Activated naive CD8-positive, alpha-beta T cell treated with anti-CD3 and anti-CD28 coated beads, Interleukin-2, amount 50 U/mL, for 24 hours (primary cell): ENCODE measurements at places on chromosomes 7 and 10.

DNA sequence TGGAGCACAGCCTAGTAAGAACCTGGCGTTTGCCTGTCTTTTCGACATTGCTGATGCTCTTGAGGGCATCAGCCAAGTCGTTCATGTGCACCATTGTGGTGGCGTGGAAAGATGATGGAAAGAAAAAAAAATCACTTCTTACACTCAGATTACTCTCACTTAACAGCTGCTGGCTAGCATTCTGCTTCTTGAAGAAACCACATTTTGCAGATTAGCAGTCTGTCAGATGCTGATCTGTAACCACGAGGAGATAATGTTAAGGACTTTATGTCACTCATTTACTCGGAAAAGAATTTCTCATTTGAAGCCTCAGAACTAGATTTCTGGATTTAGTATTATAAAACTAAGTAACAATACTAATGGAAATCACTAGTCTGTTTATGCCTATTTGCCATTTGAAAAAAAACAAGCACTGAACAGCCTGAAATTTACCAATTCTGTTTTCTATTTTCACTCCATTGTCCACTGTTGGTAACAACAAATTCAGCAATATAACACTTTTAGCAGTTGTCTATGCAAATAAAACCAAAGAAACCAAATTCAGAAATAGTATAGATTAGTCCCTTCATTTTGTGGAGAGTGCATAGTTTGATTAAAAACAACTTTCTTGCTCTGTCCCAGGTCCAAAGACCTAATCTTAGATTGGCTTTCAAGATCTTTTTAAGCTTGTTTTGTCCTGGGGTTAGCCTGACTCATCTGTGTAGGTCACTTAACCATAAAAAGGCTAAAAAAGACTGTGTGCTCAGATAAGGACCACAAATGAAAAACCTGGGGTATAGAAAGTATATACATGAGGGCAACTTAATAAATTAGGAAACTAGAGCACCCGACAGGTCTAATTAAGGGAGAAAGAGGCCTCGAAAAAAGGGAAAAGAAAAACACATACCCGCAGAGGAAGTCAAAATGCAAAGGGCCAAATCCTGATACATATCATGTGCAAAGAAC is 67.5 kb downstream of the NT5C2 start:
- no peak for DNase-seq

- peak; percentile 87 for DNase-seq
These were observed 22.7 kb upstream of the KCNK18 start for GRCh38 chr10:117174439-117175214.

GRCh38 chr7:68319061-68319460 is 1279.2 kb upstream of the AUTS2 start:
- no peak for DNase-seq

- DNase-seq = no peak
These were observed 144.9 kb upstream of the CELF2 start for GRCh38 chr10:10872764-10873163.

- no peak for DNase-seq
These were observed 4.2 kb upstream of the CALCR start for GRCh38 chr7:93578762-93579161.

DNA sequence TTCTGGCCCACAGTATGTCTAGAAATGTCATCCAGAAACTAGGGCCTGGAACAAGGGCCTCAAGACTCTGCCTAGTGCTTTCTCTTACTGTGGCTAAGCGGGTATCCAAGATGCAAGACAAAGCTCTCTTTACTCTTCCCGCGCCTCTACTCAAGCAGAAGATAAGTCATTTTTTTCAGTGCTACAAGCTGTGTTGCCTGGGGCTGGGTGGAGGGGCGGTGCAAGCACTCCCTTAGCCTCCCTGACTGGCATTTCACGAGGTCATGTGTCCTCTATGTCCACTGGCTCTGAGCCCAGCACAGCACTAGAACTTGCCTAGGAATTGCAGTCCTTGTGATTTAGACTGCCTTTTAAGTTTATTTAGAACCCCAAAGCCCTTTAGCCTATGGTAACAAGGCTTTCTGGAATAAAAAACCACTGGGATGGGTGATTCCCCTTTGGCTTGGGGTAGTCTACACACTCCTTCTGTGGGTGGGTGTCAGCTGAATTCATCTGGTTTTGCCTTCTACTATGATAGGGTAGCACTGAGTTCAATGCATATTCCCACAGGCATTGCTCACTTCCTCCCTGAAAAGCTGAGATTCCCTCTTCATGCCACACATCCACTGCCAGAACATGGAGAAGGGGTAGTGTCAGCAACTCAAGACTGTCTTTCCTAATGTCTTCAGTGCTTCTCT is 371.8 kb upstream of the KCND2 start:
- DNase-seq = no peak

DNA sequence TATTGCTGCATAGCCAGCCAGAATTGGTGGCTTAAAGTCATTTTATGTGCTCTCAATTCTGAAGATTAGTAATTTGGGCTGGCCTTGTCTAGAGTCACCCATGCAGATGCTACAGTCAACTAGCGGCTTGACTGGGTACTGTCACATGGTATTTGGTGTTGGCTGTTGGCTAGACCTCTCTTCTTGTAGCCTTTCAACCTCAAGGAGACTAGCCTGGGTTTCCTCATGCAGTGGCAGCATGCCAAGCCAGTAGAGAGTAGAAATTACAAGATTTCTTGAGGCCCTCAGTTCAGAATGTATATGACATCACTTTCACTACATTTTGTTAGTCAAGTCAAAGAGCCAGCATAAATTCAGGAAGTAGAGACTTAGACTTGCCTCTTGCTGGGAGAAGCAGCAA is 3.7 kb upstream of the ZNF800 start:
- DNase-seq = peak; percentile 36

DNA sequence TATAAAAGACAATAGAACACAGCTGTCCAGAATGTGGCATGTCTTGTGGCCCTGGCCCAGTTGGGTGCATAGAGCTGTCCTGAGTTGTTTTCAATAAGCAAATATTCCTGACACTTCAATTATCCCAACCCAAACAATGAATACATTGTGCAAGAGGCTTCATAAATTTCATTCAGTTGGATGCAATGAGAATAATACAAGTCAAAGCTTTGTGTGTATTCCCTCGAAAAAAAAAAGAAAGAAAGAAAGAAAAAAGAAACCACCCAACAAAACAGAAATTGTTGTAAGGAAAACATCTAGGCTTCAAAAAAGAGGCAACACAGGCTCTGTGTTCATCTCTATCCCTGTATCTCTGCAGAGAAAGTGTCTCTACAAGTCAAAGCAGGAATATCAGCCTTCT is 138.7 kb upstream of the ADO start:
- no peak for DNase-seq

- no peak for DNase-seq
These were observed 6.9 kb downstream of the HNRNPA2B1 start for GRCh38 chr7:26193432-26194207.

DNA sequence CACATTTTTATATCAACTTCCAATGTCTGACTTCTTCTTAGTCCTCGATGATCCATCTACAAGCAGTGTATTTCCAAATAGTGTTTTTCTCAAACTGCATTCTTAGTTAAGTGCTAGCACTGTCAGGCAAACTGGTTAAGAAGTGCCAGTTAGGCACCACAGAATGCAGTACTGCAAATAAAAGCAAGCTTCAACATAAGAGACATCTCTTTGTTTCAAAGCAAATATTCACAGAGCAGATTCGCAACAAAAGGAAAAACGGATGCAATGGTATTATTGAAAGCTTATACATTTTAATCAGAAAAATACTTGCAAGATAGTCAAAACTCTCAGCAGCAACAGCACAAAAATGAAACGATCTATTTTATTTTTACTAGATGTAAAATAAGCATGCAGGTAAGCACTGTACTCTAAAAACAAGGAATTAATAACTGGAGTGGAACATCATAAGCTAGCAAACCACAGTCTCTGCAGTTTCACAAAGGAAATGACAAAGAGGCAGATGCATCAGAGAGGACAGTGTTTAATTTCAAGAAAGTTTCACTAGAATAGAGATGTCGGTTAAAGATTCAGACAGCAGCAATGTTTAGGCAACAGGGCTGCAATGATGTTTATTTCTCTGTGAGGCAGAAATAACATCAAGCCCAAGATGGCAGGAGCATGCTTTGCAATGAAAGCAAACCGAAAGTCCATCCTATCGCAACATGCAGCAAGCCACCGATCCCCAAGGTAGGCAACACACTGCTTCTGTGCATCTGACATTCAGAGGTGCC is 82.0 kb downstream of the FGFR2 start:
- DNase-seq = no peak

GRCh38 chr7:37304921-37305320 is 143.7 kb downstream of the ELMO1 start:
- DNase-seq = no peak

- DNase-seq = no peak
These were observed 39.2 kb upstream of the COL1A2 start for GRCh38 chr7:94355454-94355853.

- no peak for DNase-seq
These were observed 18.1 kb downstream of the NOC3L start for GRCh38 chr10:94344522-94345122.

DNA sequence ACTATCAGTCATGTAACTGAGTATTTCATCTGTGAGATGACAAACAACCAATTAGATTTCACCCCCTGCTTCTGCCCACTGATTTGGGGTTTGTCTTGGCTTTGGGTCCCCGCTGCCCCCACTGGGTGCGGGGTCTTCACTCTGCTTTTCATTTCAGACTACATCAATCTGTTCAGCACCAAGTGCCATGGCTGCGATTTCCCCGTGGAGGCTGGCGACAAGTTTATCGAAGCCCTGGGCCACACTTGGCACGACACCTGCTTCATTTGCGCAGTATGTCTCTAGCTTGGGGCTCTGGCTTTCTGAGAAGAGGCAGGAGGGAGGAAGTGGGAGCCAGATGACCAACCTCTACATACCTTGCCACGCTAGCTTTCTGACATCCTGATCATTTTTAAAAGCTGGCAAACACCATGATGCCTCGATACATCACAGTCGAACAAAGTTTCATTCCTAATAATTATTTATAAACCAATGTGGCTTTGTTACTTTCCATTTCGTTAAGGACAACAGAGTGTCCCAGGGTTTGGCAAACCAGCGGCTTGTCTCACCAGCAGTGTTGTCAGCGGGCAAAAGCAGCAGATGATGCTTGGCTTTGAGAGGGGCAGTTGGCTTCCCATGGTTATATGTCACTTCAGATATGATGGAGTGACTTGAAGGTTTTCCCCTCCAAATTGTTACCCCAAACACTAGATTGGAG is 30.3 kb upstream of the BMPR1A start:
- no peak for DNase-seq

DNA sequence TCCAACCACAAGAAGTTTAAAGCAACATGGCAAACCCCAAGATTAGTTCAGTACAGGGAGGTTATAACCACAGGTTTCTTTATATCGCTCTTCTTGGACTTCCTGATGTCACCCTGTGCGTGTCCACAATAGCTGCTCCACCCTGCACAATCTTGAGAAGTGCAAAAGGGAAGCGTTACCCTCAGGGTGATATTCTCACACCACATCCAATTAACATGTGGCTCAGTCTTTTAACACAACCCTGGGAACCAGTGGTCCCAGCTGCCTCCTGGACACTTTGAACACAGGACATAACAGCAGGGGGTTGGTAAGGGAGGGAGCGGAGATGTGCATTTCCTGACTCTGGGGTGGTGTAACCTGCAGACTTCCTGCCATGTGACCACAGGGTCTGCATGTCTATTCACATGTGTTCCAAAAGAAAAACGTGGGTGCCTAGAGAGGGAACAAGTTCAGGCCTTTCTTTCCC is 64.6 kb downstream of the GSAP start:
- peak; percentile 58 for DNase-seq

GRCh38 chr10:35554461-35555056 is 50.6 kb upstream of the GJD4 start:
- no peak for DNase-seq

GRCh38 chr10:85638797-85639196 is 727.8 kb downstream of the GRID1 start:
- no peak for DNase-seq

GRCh38 chr7:32670110-32671025 is 175.1 kb downstream of the AVL9 start:
- no peak for DNase-seq

- DNase-seq = no peak
These were observed 248.3 kb upstream of the SLC26A5 start for GRCh38 chr7:103694304-103694703.

DNA sequence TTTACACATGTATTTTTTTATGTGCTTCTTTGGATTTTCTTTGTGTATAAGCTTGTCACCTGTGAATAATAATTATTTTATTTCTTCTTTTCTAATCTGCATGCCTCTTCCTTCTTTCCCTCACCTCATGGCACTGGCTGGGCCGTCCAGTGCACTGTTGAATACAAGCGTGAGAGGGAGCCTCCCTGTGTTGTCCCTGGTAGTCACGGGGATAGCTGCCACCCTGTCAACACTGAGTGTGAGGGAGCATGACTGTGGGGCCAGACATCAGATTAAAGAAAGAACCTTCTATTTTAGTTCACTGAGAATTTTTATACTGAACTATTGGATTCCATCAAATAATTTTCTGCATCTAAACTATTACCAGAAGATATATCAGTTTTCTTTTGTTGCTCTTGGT is 187.9 kb downstream of the CDC14C start:
- DNase-seq = no peak

DNA sequence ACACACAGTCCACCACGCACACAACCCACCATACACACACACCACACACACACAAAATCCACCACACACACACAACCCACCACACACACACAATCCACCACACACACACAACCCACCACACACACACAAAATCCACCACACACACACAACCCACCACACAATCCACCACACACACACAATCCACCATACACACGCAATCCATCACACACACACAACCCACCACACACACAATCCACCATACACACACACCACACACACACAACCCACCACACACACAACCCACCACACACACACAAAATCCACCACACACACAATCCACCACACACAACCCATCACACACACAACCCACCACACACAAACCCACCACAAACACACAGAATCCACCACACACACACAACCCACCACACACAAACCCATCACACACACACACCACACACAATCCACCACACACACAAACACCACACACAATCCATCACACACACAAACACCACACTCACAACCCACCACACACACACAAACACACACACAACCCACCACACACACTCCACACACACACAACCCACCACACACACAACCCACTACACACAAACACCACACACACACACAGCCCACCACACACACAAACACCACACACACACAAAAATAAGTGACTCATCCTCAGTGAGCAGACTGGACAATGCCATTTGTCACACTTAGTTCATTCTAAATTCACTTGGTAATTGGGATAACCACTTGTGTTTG is 8.8 kb upstream of the REPIN1 start:
- no peak for DNase-seq

GRCh38 chr10:24383681-24384106 is 174.8 kb downstream of the KIAA1217 start:
- DNase-seq = peak; percentile 57

- peak; percentile 37 for DNase-seq
These were observed 53.8 kb downstream of the KCTD7 start for GRCh38 chr7:66682350-66683093.
